ENCODE measurements at places on chromosomes 3 and 15.

- H3K4me1 ChIP-seq = peaks cover 36% of the 10 kb centered on the region
- H3K4me3 ChIP-seq = no peak overlapping the region
- no peaks in the 10 kb centered on the region for H3K36me3 ChIP-seq
- no peaks in the 10 kb centered on the region for H3K27me3 ChIP-seq
- no peak for DNase-seq
- peak overlapping the region; percentile 17 for H3K27ac ChIP-seq
Measured at GRCh38 chr3:45646051-45646585, 43.1 kb upstream of the SACM1L start.

- H3K4me3 ChIP-seq = no peak overlapping the region
- H3K4me1 ChIP-seq = peaks cover 15% of the 10 kb centered on the region
Measured at GRCh38 chr15:65881766-65882434, 12.6 kb downstream of the RAB11A start.

GRCh38 chr15:85164841-85165466, 183.3 kb downstream of the PDE8A start:
- no peaks in the 10 kb centered on the region for H3K36me3 ChIP-seq
- peaks cover 4% of the 10 kb centered on the region for H3K4me1 ChIP-seq
- H3K27ac ChIP-seq = no peak overlapping the region
- H3K4me3 ChIP-seq = no peak overlapping the region
- no peaks in the 10 kb centered on the region for H3K27me3 ChIP-seq
- DNase-seq = no peak

- H3K27ac ChIP-seq = no peak overlapping the region
- DNase-seq = no peak
- no peaks in the 10 kb centered on the region for H3K36me3 ChIP-seq
- H3K4me1 ChIP-seq = no peaks in the 10 kb centered on the region
- H3K27me3 ChIP-seq = no peaks in the 10 kb centered on the region
Measured at GRCh38 chr3:54343495-54343894, 221.1 kb downstream of the CACNA2D3 start.

GRCh38 chr3:45499529-45499928, 95.0 kb upstream of the LIMD1 start:
- no peaks in the 10 kb centered on the region for H3K27me3 ChIP-seq
- H3K4me3 ChIP-seq = no peak overlapping the region
- no peak for DNase-seq
- H3K36me3 ChIP-seq = no peaks in the 10 kb centered on the region
- H3K4me1 ChIP-seq = no peaks in the 10 kb centered on the region

DNA sequence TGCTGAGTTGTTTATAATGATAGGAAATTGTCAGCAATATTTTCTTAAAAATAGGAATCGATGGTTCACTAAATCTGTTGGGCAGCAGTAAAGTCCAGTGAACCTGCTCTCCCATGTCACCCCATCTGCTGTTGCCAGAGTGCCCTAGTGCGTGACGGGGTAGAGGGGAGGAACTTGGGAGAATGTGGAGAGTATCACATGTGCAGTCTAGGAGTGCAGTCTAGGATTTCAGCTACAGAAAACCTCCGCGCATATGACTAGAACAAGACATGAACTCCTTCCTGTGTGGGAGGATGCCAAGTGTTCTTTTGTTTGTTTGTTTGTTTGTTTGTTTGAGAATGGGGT, 74.6 kb upstream of the ACAD9 start:
- no peaks in the 10 kb centered on the region for H3K27me3 ChIP-seq
- no peaks in the 10 kb centered on the region for H3K36me3 ChIP-seq
- DNase-seq = no peak
- H3K4me1 ChIP-seq = peaks cover 23% of the 10 kb centered on the region
- peak overlapping the region; percentile 14 for H3K27ac ChIP-seq
